ENCODE measurements at places on chromosomes 6 and 20.

GRCh38 chr20:13884803-13885202 is 100.0 kb downstream of the NDUFAF5 start:
- DNase-seq = no peak

GRCh38 chr6:34459899-34460593 is 5.8 kb upstream of the PACSIN1 start:
- peak; percentile 56 for DNase-seq

GRCh38 chr6:106702046-106702445 is 72.7 kb downstream of the QRSL1 start:
- DNase-seq = no peak

DNA sequence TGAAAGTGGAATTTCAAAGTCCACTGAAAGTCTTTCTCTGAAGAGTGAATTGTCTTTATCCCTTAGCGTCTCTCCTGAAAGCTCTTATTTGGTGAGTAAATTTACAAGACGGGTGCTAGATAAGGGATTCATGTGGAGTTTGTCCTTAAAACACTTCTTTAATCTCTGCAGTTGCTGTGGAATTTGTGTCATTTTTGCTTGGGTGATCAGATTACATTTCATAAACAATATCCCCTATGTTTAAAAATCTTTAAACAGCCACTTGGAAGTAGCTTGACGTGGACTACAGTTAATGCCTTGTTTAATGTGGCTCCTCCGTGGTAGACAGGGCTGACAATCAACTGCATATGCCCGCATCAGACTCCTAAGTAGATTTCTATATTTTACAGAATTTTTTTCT is 175.4 kb upstream of the ZNF217 start:
- no peak for DNase-seq

DNA sequence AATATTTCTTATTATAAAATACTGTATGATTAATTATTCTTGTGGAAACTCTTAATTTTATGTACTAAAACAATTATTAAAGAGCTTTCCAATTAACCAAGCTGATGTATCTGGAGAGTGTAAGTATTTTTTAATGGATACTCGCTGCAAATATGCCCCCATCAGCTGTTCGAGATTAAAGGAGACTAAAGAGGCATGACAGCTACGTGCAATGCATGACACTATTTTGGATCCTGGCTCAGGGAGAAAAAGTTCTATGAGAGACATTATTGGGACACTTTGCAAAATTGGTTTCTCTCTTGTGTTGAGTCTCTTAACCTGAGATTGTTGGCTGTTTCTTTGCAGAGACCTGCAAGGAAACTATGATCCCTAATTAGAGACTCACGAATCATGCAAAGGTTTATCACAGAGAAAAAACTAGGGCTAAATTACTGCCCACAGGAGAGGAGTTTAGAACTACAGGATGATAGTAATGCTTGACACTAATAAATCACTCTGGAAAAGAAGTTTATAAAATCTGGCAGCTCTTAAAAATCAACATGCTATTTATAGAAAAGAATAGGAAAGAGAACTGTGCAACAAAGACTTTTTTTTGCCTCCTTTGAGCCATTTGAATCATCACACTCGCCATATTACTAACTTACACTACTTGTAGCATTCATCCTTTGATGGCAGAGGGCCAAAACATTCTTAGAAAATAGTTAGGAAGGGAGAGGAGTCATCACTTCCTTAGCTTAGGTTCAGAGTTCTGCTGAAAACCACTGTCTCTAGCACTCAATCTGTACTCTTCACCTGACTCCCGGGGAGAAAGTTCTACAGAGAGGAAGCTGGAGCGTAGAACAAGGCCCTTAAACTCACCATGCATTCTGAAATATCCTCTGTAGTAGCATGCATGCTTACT is 25.3 kb downstream of the NRN1 start:
- DNase-seq = no peak

DNA sequence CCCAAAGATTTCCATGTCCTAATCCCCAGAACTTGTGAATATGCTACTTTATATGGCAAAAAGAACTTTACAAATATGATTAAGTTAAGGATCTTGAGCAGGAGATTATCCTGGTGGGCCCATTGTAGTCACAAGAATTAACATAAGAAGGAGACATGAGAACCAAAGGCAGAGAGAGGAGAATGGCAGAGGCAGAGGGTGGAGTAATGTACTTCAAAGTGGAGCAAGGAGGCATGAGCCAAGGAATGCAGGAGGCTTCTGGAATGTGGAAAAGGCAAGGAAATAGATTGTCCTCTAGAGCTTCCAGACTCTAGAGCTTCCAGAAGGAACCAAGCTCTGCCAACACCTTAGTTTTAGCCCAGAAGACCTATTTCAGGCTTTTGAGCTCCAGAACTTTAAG is 147.4 kb downstream of the MOXD1 start:
- DNase-seq = no peak
